Stimulated activated CD8-positive, alpha-beta memory T cell treated with anti-CD3 and anti-CD28 coated beads, Interleukin-4, amount 100 ng/mL, for 48 hours (primary cell): ENCODE measurements at places on chromosomes 5 and 9.

- DNase-seq = no peak
Observed at GRCh38 chr9:126494746-126495145, 119.0 kb upstream of the LMX1B start.

GRCh38 chr9:27572566-27572917 is 739 bp downstream of the C9orf72 start:
- no peak for DNase-seq

GRCh38 chr9:135714242-135715055 is 12.5 kb downstream of the KCNT1 start:
- no peak for DNase-seq

DNA sequence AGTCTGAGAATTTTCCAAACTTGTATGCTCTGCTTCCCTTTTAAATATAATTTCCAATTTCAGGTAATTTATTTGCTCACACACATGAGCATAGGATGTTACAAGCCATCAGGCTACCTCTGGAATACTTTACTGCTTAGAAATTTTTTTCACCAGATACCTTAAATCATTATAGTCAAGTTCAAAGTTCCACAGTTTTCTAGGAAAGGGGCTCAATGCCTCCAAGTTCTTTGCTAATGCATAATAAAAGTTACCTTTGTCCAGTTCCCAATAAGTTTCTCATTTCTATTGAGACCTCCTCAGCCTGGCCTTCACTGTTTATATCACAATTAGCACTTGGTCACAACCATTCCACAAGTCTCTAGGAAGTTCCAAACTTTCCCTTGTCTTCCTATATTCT is 16.2 kb upstream of the UGT3A1 start:
- DNase-seq = no peak
